T-cell (primary cell): ENCODE measurements at places on chromosomes 1 and 21.

DNA sequence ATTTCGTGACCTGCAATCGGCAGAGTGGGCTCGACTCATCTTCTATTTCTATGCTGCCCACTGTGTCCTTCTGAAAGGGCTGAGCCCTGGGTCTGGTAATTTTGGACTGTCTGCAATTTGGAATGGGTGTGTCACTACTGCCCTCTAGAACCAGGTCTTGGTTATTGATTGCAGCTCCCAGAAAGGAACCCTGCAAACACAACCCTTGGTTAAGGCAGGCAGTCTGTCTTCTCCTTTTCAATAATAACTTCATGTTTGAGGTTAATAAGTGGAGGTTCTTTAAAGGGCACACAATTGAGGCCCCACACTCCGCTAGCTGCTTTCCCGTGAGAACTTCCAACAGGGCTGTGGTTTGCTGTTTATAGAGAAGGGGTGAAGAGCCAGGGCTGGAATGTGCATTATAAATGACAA, 79.9 kb upstream of the LYST start:
- no peak for DNase-seq

- DNase-seq: no peak
Measured at GRCh38 chr1:59298710-59299346, 1.9 kb downstream of the FGGY start.

GRCh38 chr1:157595356-157595755, 2.5 kb downstream of the FCRL4 start:
- no peak for DNase-seq

GRCh38 chr21:44054710-44055109, 42.6 kb downstream of the TRAPPC10 start:
- no peak for DNase-seq

DNA sequence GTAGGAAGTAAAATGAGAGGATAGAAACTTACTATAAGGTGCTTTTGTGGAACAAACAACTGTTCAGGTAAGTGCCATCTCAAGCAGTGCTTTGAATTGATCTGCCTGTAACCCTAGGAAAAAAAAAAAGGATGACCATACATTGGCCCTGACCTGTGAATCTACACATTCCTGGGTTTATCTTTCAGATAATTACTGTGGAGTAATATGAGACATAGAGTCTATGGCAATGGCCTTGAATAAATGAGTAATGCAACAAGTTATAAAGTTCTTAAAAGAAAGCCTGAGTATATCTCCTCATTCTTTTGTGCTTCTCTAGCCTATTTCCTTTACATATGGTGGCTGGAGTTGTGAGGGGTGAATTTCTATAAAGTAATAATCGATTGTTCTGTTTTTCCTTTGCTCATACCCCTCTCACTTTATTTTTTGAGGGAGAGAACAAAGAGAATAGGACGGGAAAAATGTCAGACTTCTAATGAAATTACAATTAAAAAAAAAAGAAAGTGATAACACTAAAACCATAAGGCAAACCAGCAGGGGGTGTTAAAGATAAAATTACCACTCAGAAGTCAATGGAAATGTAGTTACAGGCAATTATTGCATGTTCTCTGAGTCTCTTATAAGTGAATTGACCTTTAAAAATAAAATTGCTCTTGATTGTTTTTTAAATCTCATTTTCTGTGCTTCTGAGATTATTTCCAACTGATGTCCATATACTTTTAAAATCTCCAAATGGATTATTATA, 12.4 kb upstream of the ATP1A1 start:
- DNase-seq: no peak

DNA sequence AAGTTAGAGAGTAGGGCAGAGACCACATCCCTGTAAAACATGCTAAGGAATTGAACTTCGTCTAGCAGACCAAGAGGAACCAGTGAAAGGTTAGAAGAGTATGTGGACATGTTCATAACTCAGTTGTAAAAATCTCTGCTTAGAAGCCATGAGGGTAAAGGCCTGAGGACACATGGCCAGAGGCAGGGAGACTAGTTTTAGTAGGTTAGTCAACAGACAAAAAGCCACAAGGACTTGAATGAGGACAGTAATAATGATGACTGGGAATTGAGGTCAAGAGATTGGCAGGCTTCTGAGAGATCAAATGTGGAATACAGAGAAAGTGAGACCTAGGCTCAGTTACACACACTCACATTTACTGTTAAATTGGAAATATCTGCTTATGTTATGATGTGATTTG, 205.5 kb upstream of the HOOK1 start:
- no peak for DNase-seq

DNA sequence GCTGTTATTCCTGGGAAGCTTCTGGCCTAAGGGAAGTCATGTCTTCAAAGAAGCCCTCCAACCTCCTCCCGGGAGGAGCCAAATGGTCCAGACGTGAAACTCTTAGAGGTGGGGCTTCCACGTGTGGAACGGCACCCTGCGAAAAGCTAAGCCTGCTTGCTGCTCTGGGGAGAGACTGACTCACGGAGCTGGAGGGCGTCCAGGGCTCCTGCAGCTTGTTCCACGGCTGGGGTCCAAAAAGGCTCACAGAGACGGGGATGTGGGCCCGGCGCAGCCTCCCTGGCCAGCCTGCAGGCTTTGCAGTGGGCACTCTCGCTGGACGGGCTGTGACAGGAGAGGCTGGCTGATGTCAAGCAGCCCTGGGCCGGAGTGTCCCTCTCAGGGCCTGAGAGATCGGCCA, 105.1 kb downstream of the COLGALT2 start:
- no peak for DNase-seq

GRCh38 chr1:181488866-181489265, 5.5 kb downstream of the CACNA1E start:
- DNase-seq: no peak

DNA sequence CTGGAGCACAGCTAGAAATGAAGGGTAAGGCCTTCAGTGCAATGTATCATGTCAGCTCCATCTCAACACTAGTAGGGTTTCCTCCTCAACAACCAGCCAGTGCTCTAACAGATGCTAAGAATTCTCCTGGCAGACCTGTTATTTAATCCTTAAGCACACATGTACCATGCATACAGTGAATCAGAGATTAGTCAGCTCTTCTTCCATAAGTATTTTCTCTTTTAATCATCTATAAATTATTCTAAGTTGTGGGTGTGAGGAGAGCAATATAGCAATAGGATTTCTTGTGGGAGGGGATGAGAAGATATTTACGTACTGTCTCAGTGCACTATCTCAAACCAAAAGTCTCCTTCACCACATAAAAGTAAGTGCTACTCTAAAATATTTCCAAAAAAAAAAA, 95.3 kb downstream of the COP1 start:
- no peak for DNase-seq
